ENCODE measurements at places on chromosomes 1 and 21.

GRCh38 chr1:19850214-19850613 is 32.0 kb upstream of the OTUD3 start:
- no peak for DNase-seq

DNA sequence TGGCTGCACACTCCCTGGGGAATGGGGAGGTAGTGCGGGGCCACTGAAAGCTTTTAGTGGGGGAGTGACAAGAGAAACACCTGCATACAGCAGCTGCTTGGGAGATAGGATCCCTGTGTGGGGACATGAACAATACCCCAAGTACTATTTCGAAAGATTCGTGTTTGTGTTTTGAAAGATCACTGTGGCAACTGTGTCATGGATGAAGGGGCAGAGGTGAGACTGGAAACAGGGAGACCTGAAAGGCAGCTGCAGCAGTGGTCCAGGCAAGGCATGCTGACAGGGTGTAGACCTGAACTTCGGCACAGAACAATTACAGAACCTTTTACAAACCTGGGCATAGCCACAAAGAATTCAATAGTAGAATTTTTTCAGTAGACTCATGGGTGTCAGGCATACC is 32.9 kb downstream of the TENT5C start:
- no peak for DNase-seq

- no peak for DNase-seq
These were observed 80.8 kb upstream of the GPR52 start for GRCh38 chr1:174366946-174367345.

- no peak for DNase-seq
These were observed 76.9 kb upstream of the TNFSF18 start for GRCh38 chr1:173127369-173128307.

DNA sequence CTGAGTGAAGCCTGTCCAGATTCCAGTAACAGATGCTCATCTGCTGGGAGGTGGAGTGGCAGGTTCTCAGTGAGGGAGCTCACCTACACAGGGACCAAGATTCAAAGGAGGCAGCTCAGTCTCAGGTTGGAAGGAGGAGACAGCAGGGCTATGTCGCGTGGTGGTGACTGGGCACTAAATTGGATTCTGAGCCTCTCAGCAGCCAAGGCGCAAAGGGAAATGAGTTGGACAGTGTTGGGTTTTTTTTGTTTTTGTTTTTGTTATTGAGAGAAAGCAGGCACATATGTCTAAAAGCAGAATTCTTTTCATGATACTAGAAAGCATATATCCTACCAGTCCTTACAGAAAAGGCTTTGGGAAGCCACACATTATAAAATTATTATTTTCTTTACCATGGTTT is 26.2 kb downstream of the UMODL1 start:
- DNase-seq = no peak

DNA sequence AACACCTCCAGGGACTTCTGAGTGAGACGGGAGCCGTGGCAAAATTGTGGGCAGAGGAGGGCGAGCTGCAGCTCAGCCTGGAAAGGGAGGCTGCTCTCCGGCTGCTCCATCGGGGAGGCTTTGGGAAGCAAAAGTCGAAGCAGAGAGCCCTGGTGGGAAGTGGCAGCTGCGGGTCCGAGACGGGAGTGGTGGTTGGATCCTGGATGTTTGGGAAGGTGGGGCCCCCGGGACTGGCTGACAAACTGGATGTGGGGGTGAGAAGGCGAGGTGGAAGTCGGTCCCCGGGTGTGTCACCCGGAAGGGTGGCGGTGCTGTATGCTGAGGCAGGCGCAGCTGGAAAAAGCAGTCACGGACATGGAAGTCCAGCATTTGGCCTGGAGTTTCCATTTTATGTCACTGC is 52.1 kb downstream of the KCNAB2 start:
- peak; percentile 63 for DNase-seq

GRCh38 chr1:110087812-110088738 is 17.6 kb upstream of the ALX3 start:
- DNase-seq = peak; percentile 66

- no peak for DNase-seq
These were observed 5.6 kb upstream of the SLC5A9 start for GRCh38 chr1:48216941-48217340.

DNA sequence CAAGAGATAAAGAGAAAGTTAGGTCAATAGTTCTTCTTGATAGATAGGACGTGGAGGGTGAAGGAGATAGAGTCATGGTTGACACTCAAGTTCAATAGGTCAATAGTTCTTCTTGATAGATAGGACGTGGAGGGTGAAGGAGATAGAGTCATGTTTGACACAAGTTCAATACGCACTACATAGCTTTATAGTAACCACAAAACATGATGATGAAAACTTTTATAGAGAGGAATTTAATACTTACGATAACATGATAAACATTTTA is 5.8 kb upstream of the DDX59 start:
- DNase-seq = no peak

DNA sequence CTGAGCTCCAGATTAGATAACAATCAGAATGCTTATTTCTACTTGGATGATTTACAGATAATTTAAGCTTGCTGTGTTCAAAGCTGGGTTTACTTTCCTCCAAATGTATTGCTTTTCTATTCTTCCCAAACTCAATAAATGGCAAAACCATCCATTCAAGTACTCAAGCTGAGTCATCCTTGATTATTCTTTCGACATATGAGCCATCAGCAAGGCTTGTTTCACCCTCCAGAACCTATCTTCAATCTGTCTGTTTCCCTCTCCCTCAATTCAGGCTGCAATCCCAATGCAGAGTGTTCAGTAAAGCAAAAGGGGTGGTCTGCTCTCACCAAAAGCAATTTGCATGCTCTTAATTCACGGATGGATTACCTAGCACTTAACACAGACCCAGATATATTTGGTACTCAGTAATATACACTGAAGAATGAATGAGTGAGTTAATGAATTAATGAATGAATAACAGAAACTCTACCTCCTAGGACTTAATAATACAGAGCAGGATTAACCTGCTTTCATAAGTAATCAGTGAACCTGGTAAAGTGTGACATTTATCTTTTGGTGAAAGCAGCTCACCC is 41.9 kb downstream of the DDR2 start:
- no peak for DNase-seq

- DNase-seq = peak; percentile 75
These were observed 1.4 kb downstream of the CDA start for GRCh38 chr1:20590306-20590777.

DNA sequence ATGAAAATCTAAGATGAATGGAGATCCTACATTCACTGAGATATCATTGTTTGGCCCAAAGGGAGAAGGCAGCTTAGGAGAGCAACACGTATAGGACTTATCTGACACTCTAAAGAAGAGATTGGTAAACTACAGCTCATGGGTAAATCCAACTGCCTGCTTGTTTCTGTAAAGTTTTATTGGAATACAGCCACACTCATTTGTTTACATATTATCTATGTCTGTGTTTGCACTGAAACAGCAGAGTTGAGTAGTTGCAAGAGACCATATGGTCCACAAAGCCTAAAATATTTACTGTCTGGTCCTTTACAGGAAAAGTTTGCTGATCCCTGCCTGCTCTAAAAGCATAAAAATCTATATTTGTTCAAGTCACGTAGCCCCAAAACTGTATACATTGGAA is 14.3 kb upstream of the LRRC53 start:
- DNase-seq = no peak

DNA sequence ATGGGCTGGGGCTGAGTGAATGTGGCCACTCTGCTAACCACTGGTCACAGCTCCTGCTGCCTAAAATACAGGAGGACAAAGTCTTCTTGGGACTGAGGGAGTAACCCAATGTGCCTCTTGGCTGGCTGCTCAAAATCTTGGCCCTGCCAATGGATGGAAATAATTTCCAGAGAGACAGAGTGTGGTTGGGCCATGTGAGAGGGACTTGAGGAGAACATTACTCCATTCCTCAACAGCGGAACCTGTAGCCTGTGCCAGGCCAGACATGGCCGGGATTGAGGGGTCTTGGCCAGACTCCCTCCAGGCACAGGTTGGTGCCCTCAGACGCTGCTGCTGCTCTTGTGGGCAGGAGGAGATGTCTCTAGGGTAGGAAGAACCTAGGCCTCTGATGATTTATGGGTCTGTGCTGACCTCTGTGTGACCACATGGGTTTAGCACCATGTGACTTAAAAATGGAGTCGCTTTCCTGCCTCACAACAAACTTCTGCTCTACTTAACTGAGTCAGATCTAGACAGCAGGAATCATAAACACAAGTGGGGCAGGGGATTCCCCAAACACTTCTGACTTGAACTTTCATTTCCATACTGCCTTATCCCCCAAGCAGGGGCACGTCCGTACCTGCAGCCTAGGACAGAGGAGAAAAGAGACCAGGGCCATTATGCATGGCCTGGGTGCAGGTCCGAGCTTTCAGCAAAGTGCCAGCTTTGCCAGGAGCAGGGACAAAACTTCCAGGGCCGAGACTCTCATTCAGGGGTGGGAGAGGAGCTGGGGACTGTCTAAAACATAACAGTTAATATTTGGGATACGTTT is 79.2 kb downstream of the CD34 start:
- DNase-seq = no peak

GRCh38 chr1:207904391-207904790 is 6.5 kb downstream of the CD34 start:
- no peak for DNase-seq

DNA sequence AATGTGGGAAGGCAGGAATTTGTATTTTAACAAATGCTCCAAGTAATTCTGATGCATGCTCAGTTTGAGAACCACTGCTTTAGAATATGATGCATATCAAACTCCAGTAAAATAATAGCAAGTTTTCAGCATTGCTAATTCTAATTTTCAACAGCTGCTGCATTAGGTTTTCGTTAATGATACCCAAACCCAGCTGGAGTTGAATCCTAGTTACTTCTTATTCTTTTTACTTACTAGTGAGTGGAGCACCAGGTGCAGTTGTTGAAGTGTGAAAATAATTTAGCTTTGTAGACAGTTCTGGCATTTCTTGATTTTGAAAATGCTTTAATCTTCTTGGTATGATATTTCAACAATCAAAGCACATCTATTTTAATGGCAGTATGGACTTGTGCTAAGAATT is 138.5 kb downstream of the HS2ST1 start:
- DNase-seq = no peak

- no peak for DNase-seq
These were observed 140.2 kb downstream of the PRDM16 start for GRCh38 chr1:3209201-3209600.

GRCh38 chr1:27097484-27097917 is 57.4 kb downstream of the SLC9A1 start:
- peak; percentile 92 for DNase-seq

- no peak for DNase-seq
These were observed 10.1 kb downstream of the GPATCH2 start for GRCh38 chr1:217620814-217621213.

DNA sequence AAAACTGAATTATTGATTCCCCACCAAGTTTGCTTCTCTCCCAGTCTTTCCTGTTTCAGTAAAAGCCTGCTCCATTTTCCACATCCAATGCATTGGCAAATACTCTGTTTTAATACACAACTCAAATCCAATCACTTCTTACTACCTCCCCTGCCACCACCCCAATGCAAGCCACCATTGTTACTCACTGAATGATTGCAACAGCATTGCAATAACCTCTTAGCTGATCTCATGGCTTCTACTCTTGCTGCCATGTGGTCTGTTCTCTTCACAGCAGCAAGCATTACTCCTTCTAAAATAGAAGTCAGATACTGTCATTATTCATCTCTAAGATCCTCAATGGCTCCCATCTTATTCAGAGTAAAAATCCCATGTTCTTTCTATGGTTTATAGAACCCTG is 123.4 kb downstream of the ATP6V1G3 start:
- no peak for DNase-seq

DNA sequence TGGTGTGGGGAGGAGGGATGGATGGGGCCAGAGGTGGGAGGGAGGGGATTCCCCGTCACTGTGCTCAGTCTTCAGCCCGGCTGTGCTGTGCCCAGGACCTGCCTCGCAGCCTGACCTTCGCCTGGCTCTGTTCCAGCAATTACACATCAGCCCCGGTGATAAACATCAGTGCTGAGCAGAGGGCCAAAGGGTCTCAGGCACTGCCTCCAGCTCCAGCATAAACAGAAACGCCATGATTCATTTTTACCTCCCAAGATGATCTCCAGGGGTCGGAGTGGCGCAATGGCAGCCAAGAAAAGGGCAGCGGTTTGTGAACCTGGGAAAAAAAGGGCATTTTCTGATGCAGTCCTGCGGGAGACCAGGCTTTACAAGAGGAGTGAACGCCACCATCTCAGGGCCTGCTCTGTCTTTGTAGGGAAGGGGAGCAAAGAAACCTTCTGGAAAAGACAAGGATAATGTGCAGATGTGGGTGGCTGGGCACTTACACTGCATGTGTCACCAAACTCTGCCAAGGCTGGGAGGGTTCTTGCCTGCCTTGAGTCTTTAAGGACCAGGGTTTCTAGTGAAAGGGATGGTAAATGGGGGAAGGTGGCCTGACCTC is 28.1 kb downstream of the SHISA4 start:
- DNase-seq = no peak

DNA sequence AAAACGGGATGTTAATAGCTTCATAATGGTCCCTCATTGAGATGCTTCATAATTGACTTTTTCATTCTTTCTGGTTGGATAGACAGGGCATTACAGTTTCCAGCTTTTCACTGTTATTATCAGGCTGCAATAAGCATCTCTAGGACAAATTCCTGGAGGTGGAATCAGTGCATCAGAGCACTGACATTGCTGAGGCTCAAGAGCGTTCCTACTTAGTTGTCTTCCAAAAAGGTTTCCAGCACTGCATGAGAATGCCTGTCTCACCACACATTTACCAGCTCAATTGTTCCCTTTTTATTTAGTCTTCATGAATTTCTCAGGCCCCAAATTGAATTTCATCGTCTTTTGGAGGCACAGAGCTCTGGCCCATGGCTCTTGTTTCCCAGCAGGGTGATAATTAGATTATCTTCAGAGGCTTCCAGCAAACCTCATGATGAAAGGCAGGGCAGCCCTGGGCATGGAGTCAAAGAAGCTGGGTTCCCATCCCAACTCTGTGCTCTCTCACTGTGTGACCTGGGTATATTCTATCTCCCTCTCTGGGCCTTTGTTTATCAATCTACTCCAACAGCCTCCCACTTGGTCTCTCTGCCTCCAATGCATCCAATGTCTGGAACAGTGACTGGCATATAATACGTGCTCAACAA is 451.4 kb downstream of the PTPRU start:
- DNase-seq = no peak

GRCh38 chr1:61238359-61238665 is 156.0 kb downstream of the NFIA start:
- DNase-seq = no peak

- no peak for DNase-seq
These were observed 135.4 kb downstream of the PROX1 start for GRCh38 chr1:214123061-214123784.

DNA sequence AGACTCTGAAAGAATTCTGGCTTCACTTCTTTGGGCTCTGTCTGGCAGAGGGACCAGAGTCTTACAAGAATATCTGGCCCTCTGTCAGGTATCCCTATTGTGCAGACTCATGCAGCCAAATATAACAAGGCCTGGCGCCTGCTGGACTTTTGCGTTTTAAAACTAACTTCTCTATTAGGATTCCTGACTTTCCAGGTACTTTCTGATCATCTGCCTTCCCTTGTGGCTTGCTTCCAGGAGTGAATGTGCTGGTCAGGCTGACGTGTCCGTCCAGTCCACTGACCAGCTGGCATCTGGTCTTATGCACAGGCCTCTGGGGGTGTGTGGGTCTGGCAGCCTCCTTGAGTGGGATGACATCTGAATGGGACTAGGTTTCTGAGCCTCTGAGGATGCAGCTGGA is 8.6 kb upstream of the RAB29 start:
- no peak for DNase-seq
